C1 segment of cervical spinal cord (tissue), 14 donors: ENCODE measurements at places on chromosomes 5 and 9.

GRCh38 chr9:5510360-5510931, at the start of gene PDCD1LG2:
Gene PDCD1LG2, plus strand, starts transcription at chr9:5510531. Its CDS starts 12,016 bp downstream, at chr9:5522547.
- DNase-seq: no peak

- no peak for DNase-seq
Observed at GRCh38 chr9:6133346-6134063, 82.1 kb upstream of the IL33 start.

DNA sequence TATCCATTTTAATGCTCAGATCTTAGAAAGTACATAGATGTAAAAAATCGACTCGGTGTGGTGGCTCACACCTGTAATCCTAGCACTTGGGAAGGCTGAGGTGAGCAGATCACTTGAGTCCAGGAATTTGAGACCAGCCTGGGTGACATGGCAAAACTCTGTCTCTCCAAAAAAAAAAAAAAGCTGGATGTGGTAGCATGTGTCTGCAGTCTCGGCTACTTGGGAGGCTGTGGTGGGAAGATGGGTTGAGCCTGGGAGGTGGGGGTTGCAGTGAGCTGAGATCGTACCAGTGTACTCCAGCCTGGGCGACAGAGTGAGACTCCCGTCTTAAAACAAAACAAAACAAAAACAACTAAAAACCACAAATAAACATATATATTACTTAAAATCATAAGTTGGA, 61.4 kb downstream of the RASA1 start:
- DNase-seq: no peak

DNA sequence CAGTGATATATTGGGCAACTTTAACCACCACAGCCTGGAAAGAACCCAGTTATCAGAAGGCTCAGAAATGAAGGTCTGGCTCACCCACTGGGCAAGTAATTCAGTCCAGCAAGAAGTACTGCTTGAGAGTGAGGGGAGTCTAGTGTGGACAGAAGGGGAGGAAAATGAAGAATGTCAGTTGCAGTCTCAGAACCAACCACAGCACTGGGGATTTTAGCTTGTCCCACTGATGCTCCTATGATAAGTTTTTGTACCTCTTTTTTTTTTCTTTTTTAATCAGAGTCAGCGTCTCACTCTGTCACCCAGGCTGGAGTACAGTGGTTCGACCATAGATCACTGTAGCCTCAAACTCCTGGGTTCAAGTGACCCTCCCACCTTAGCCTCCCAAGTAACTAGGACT, 9.4 kb upstream of the CD72 start:
- DNase-seq: no peak

DNA sequence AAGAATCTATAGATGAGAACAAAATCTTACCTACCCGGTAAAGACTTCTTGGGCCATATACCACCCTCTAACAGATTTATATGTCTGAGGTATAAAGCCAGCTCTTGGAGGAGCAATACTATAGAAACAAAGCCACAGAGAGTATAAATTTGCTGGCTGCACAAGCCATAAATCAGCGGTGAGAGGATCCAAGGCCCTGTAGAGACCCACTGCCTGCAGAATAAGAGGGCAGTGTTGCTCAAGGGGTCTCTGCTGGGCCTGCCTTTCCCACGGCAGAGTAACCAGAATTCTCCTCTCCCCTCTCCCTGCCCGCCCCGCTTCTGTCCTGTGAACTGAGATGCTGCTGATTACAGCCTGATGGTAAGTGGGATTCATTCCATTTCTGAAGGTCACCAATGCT, 89.2 kb downstream of the NDFIP1 start:
- no peak for DNase-seq

GRCh38 chr5:154850255-154851062, at the start of gene FAXDC2:
Gene FAXDC2, minus strand, starts transcription at chr5:154850603. Its CDS starts 12,425 bp downstream, at chr5:154838178.
- peak; percentile 77 for DNase-seq
